ENCODE measurements at places on chromosomes 7 and 10.

- DNase-seq: no peak
These were observed 85.6 kb upstream of the PDCD4 start for GRCh38 chr10:110786172-110786571.

DNA sequence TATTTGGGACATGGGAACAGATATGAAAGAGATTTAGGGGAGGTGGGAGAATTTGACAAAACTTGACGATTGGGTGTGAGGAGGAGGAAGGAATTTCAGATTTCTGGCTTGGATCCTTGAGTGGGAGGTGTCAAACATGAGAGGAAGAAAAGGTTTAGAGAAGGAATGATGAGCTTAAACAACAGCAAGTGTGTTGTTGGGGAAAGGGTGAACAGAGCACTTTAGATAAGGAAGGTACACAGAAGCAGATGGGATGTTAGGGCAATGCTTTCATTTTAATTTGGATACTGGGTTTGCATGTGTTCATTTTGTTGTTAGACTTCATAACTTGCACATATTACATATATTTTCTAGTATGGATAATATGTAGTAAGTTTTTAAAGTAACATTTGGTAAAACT lies 23.2 kb downstream of the REEP3 start:
- DNase-seq: no peak

DNA sequence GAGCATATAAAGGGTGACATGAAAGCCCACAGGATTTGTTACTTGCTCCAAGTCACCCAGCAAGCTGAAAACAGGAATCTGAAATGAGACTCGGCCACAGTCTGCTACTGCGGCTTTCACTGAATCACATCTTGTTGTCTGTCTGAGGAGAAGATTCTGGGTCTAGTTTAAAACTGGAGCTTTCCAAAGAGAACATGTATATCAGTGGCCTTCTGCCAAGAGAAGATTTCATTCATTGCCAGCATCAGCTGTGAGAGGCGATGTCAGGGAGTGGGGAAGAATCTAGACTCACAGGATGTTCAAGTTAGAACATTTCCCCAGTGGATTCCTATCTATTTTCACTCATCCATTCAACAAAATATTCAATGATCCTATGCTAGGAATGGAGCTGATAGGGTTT lies 122.8 kb downstream of the GALNT17 start:
- no peak for DNase-seq

- DNase-seq: no peak
These were observed 1.1 kb downstream of the MEPCE start for GRCh38 chr7:100430493-100431285.

DNA sequence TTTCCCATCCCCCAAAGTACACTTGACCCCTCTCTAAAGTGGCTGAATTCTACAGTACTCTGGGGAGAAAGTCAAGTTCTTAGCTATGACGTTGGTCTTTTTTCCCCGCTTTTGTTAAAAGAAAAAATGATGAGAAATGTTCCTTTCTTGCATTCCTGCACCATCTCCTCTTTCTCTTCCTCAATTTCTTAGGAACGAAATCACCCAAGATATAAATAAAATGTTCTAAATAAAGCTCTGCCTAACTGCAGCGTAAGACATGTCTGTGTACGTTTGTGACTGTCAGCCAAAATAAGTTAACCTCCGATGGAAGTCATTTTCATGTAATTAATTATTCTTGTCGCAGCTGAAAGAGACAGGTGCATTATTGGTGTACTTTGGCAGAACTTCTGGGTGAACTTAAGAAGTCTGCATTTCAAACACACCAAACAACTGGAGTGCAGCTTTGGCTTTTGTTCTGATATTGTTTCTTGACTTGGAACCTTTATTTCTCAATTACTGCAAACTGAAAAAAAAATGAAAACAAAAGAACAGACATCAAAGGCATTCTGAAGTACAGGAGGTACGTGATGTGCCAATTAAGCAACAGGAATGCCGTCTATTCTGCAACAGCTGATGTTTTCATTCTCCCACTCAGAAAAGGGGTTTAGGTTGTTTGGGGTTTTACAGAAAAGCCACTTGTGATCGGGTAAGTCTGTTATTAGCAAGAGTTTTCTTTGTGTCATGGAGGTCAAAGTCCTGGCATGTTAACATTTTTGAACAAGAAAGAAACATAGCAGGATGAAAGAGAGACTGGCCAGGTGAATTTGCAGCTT lies 82.4 kb upstream of the SDK1 start:
- DNase-seq: no peak

DNA sequence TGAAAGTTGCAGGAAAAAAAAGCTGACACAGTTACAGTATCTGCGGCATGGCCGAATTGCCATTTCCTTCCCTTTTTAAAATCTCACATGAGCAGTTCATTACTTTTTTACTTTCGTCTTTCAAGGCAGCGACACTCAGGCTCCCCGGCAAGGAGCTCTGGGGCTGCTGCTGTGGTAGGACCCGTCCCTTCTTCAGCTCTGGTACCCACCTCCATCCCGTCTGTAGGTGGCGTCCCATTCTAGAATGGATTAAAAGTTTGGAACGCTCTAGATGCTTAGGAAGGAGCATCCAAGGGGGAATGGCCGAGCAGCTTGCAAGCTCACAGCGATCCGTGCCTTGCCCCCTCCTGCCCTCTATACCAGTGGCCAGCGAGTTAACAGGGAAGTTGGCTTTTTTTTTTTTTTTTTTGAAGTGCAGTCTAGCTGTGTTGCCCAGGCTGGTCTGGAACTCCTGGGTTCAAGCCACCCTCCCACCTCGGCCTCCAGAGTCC lies 22.8 kb upstream of the TTYH3 start:
- no peak for DNase-seq

DNA sequence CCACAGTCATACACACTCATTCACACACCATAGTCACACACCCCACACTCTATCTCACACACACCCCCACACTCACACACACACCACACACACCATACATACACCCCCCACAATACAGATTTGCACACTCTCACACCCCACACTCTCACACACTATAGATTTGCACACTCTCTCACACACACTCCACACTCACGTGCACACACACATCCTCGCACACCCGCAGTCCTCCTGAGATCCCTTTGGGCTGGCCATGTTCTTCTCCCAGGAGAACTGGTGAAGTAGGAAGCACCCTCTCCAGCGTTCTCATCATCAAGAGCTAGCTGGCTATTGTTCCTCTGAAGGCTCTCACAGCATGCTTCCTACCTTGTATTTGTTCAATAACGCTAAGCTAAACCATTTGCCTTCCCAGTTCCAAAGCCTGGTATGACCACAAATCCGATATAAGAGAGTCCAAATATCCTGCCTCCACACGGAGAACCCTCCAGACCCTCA lies 86.2 kb downstream of the HECW1 start:
- no peak for DNase-seq

GRCh38 chr10:58064714-58065528 lies 202.8 kb downstream of the IPMK start:
- peak; percentile 65 for DNase-seq

DNA sequence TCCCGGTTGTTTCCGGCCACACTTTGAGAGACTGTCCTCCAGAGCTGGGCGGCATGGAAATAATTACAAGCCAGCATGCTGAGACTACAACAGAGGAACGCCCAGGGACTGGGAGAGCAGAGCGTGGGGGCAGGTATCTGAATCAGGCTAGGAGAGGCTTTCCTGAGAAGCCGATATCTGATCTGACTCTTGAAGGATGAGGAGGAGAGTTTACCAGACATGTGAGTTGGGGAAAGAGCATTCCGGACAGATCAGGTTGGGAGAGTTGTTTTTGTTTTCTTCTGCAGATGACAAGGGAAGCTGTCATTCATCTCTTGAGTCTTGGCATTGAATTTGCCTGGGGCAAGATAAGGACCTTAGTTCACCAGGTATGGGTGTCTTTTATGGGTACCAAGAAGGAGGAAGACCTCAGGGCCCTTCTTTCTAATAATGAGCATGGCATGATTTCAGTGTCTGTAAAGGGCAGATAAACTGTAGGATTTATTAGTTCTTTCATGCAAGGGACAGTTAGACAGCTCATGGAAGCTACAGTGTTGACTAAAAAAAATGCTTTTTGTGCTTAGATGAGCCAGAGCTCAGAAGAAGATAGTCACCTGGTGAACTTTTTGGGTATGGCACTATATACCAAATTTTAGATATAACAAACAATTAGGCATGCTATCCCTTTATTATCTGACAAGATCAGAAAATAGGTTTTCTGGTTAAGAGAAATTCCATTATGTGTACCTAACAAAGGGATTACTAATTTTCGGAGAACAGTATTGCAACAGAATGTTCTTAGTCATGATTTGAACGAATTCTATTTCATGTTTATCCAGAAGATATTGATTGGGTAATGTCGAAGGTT lies 36.2 kb downstream of the WBP1L start:
- DNase-seq: no peak

- no peak for DNase-seq
These were observed 4.3 kb downstream of the LHPP start for GRCh38 chr10:124465777-124466488.

- DNase-seq: no peak
These were observed 30.4 kb upstream of the UCN3 start for GRCh38 chr10:5334196-5334880.

- no peak for DNase-seq
These were observed 166.8 kb downstream of the RGS10 start for GRCh38 chr10:119375574-119376272.

- DNase-seq: no peak
These were observed 778.0 kb downstream of the MAGI2 start for GRCh38 chr7:78675511-78675910.

- DNase-seq: peak; percentile 98
These were observed 161.2 kb downstream of the CELF2 start for GRCh38 chr10:11178606-11179515.

DNA sequence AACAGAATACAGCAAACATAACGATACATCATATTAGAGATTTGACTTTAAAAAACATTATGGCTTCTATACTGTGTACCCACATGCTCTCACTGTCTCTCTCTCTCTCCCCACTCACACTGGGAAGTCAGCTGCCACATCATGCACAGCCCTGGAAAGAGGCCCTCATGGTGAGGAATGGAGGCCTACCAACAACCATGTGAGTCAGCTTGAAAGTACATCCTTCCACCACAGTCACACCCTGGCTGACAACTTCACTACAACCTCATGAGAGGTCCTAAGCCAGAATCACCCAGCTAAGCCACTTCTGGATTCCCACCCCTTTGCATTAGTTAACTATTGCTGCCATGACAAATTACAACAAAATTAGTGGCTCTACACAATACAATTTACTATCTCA lies 23.3 kb upstream of the GPR22 start:
- no peak for DNase-seq

DNA sequence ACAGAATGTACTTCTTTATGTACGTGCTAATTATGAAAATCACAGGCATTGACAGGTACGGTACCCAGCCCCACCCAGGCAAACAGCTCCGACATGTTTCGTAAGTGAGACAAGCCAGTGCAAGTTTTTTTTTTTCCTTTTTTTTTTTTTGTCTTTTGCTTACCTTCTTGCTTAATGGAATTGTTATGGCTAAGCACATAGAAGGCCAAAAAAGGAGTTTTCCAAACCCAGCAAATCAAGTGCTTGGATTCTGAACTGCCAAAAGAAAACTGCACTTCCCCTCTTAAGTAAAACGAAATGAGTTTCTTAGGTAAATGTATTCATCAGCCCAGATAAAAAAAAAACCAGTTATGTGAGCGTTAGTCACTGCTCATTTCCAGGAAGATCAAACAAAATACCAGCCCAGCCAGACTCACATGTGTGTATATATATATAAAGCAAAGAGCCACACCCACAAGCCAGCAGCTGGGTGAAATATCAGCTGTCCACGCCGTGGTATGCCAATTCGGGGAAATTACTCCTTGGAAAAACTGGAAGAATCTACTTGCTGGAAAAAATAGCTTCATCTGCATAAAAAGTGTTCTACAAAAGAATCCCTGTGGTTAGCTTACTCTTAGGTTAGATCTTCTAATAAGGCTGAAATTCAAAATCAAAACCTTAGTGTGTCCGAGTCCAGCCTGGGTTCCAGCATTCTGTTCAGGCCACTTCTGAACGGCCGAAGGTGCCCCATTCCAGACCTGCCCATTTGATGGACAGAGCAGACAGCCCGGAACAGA lies 8.0 kb downstream of the KLF6 start:
- DNase-seq: no peak

DNA sequence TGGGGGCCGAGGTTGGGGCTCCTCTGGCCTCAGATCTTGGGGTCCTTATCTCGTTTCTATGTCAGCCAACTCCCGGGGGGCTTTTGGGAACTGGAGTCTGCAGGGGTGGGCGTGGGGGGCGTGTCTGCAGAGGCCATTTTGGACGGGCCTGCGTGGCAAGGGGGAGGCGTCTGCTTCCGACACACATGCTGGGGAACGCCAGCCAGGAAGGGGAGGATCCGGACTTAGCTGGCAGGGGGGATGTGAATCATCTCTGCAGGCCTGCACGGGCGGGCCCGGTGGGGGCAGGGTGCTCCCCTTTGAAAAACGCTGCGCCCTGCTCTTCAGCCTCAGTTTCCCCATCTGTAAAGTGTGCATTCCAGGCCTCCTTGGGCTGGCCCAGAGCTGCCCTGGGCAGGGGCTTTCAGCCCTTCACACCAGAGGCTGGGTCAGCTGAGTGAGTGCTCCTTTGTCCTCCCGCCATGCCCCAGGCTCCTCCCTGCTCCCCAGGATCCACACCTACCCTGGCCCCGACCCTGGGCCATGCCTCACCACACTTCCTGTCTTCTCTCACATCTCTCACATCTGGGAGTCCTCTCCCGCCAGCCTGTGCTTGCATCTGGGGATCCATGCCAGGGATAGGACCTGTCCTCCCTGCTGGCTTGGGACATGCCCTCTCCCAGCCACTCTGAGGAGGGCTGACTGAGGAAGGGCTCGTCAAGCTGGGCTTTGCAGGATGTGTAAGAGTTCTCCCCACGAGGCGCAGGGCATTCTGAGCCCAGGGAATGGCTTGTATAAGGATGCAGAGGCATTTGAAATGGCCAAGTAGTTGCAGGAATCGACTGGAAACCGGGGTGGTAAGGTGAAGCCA lies 172.6 kb upstream of the TNRC18 start:
- DNase-seq: no peak

GRCh38 chr10:22931948-22932347 lies 4.1 kb downstream of the ARMC3 start:
- no peak for DNase-seq

- peak; percentile 48 for DNase-seq
These were observed 79.6 kb downstream of the HGF start for GRCh38 chr7:81690251-81690650.

GRCh38 chr7:86437951-86438450 lies 205.7 kb upstream of the GRM3 start:
- no peak for DNase-seq

GRCh38 chr10:17878896-17879295 lies 69.7 kb downstream of the MRC1 start:
- DNase-seq: no peak

DNA sequence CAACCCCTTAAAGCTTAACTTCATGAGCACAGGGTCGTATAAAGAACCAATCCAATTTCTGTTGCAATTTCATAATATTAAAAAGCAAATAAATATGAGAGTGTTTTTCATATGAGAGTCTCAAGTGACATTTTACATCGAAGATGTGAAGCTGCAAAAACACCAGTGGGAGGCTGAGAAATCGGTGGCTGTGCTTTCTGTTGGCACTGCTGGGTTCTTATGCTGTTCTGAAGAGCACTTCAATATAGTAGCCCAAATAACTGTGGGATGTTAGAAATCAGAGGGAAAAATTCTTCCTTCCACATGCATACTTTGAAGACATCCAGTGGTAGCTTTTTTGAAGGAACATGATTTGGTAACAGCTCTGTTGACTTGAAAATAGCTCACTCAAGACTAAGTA lies 245.8 kb downstream of the ARHGAP21 start:
- DNase-seq: no peak

GRCh38 chr10:120819366-120819765 lies 31.8 kb upstream of the WDR11 start:
- no peak for DNase-seq

- DNase-seq: no peak
These were observed 232.6 kb downstream of the REEP3 start for GRCh38 chr10:63753808-63754207.
